ENCODE measurements at places on chromosomes 2 and 18. TPM values are rescaled to one million over a fixed set of nuclear protein-coding genes. Genes with fewer than 3 reads are reported as not detected.

The ALLC gene
- not detected for total RNA-seq

GRCh38 chr2:153404792-153405191 lies 73.8 kb downstream of the RPRM start:
- H3K27me3 ChIP-seq: no peaks in the 10 kb centered on the region
- H3K4me3 ChIP-seq: no peak overlapping the region
- no peaks in the 10 kb centered on the region for H3K36me3 ChIP-seq

- DNase-seq: no peak
- no peaks in the 10 kb centered on the region for H3K4me1 ChIP-seq
- no peaks in the 10 kb centered on the region for H3K36me3 ChIP-seq
- H3K27ac ChIP-seq: no peak overlapping the region
These were observed 8.4 kb downstream of the INPP4A start for GRCh38 chr2:98453083-98453482.

DNA sequence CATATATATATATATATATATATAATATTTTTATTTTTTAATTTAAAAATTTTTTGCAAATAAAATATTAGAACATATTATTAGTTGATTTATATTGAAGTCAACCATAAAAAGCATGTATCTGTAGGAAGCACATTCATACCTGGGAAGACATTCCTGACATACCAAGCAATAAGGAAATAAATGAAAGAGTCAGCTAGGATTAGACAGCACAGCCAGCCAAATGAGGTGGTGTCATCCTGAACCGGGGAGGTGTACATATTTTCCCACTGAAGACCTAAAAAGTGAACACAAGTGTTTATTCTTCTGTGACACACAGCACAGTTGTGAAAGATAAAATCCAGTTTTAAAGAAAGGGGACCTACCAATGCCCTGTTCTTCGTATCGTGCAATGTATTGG lies 149.2 kb downstream of the ABCA12 start:
- H3K4me1 ChIP-seq: no peaks in the 10 kb centered on the region
- H3K36me3 ChIP-seq: no peaks in the 10 kb centered on the region
- no peak overlapping the region for H3K27ac ChIP-seq
- no peak for DNase-seq
- no peaks in the 10 kb centered on the region for H3K27me3 ChIP-seq

DNA sequence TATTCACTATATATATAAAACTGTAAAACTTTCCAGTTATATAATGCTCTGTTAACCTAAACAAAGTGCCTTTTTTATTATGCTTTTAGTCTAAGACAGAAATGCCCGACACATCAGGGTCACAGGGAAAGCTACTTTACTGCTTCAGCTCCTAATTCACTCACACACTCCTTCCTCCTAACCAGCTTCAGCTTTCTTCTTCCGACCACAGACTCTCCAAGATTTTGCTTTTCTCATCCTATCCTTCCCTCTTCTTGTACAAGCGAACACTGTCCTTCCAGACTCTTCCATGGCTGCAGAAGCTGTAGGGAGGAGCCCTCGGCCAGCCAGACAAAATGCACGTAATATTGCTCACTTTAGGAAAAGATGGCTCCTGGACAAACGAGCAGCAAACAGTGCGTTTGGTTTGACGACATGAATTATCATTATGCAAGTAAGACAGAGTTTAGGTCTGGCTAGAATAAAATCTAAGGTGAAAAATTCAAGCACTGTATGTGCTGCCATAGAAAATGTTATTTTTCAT lies 47.5 kb upstream of the HNRNPA3 start:
- H3K27me3 ChIP-seq: no peaks in the 10 kb centered on the region
- H3K36me3 ChIP-seq: no peaks in the 10 kb centered on the region
- H3K4me3 ChIP-seq: peak overlapping the region; percentile 26
- peak; percentile 39 for DNase-seq
- H3K27ac ChIP-seq: peak overlapping the region; percentile 91

The XDH gene
- 0.35 TPM for total RNA-seq

DNA sequence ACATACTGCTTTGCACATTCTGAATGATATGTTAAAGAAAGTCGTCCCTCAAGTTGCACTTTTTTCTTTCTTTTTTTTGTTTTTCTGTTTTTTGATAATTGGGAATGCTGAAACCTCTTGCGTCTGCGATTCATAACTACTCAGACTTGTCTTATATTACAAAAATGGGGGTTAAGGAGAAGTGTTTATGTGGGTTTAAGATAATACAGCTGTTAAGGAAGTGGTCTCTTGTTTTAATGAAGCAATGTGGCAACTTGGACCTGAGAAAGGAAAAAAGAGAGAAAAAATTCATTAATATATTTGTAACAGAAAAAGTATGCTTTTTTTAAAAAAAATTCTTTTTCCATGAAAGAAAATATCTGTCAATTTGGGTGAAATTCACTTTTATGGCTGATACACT lies 268.5 kb upstream of the CCDC68 start:
- no peaks in the 10 kb centered on the region for H3K36me3 ChIP-seq
- H3K4me1 ChIP-seq: no peaks in the 10 kb centered on the region
- DNase-seq: no peak
- H3K4me3 ChIP-seq: no peak overlapping the region
- no peaks in the 10 kb centered on the region for H3K27me3 ChIP-seq

DNA sequence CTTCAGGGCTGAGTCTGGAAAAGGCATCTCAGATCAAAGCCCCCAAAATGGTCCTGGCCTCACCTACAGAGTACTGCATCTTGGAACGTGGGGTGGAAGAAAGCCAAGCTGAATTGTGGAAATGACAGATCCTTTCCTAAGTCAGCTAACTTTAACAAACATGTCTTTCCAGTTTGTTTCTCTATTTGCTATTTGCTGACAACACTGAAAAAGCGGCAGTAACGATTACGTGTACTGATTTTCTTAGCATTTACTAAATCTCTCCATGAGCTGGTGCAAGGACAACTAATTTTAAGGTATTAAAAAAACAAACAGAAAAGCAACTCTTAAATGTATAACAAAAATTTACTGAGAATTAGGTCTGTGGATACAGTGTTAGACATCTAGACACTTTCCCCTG lies 1.1 kb downstream of the HIBCH start:
- no peak for DNase-seq
- H3K27ac ChIP-seq: peak overlapping the region; percentile 94

The ACTR1B gene
- total RNA-seq: 56.5 TPM

GRCh38 chr18:13513021-13513420 lies 213.3 kb downstream of the FAM210A start:
- no peaks in the 10 kb centered on the region for H3K36me3 ChIP-seq
- no peak for DNase-seq
- no peaks in the 10 kb centered on the region for H3K4me1 ChIP-seq
- H3K4me3 ChIP-seq: no peak overlapping the region
- no peaks in the 10 kb centered on the region for H3K27me3 ChIP-seq

DNA sequence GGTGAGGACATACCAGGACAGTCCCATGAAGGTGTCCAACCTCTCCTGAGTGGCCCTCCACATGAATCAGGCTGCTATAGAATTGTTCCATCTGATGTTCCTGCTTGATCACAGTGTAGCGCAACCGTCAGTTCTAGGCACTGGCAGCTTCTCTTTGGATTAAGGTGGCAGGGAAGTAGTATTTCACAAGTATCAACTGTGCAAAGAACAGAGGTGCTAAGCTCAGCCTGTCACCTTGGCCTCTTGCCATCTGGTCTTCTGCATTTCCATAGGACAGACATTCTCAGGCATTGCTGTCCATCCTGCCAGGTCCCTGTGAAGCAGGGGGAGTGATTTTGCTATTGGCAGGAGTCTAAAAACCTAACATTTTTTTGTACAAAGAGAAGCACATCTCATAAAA lies 182.2 kb upstream of the EPAS1 start:
- H3K27me3 ChIP-seq: no peaks in the 10 kb centered on the region
- H3K36me3 ChIP-seq: no peaks in the 10 kb centered on the region
- H3K27ac ChIP-seq: no peak overlapping the region
- no peak for DNase-seq
- H3K4me3 ChIP-seq: no peak overlapping the region
